ENCODE measurements at places on chromosomes 12 and 14.

- DNase-seq, result no peak
Observed at GRCh38 chr14:96125536-96125935, 79.1 kb upstream of the BDKRB2 start.

DNA sequence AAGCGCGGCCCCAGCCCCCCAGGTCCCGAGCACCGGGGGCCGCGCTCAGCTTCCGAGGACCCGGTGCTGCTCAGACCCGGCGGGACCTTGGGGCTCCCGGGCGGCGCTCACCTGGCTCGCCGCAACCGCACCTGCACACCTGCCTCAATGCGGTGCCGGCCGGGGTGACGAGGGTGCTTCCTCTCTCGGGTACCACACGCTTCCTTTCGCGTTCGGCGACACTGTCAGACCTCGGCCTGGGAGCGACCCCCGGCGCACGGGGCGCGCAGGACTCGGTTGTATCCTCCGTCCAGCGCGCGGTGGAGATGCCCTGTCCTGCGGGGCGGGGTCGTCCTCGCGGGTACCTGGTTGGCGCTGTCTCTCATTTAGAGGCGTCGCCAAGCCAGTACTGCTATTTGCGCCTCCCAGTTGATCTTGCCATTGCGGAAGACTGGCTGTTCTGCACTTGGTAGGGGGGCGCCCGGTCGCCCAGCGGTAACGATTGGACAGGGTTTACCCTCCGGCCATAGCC is 718 bp downstream of the PACS2 start:
- DNase-seq, result peak; percentile 51

DNA sequence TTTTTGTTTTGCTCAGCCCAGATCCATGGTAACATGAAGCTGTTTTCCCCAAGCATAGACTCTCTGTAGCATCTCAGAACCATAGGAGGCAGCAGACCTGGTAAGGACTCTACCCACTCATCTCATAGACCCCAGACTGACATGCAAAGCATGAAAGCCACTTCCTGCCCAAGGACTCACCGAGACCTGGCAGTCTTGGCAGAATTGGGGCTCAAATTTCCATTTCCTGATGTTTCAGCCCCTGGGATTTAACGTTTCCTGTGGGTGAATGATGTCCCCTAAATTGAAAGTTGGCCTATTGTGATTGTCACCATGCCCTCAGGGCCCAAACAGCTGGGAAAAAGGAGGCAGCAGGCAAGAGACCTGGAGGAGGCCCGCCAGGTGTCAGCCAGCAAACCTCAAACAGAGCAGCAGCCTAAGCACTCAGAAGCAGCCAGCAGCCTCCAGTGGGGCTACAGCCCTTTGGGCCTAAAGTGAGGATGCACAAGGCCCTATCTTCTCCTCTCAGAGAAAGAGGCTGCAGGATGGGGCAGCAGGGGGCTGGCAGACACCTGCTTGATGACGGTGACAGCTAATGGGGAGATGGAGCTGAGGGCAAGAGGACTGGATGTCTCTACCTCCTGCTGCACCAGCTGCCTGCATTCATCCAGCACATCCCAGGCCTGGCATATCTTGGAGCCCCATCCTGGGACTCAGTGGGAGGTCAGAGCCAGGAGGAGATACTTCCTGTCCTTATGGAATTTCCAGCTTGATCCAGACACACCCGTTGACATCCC is 8.5 kb downstream of the KRT85 start:
- peak; percentile 28 for DNase-seq

DNA sequence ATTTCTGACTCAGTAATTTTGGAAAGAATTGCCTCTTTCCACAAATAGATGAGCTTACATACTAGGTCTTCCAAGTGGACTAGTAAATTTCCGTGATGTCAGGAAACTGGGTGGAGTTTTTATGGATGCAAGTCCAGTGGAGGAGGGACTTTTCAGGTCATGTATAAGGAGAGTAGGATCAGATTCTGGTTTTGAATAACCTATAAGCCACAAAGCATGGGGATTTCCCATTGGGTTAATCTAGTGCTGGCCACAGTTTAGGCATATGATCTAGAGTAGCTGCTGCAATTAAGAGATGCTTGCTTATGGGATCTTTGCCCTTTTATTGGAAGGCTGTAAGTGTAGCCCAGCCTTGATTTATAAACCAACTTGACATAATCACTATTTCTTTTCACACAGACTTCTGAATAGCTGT is 33.8 kb downstream of the STK38L start:
- DNase-seq, result no peak
